ENCODE measurements at places on chromosomes 6 and 20.

DNA sequence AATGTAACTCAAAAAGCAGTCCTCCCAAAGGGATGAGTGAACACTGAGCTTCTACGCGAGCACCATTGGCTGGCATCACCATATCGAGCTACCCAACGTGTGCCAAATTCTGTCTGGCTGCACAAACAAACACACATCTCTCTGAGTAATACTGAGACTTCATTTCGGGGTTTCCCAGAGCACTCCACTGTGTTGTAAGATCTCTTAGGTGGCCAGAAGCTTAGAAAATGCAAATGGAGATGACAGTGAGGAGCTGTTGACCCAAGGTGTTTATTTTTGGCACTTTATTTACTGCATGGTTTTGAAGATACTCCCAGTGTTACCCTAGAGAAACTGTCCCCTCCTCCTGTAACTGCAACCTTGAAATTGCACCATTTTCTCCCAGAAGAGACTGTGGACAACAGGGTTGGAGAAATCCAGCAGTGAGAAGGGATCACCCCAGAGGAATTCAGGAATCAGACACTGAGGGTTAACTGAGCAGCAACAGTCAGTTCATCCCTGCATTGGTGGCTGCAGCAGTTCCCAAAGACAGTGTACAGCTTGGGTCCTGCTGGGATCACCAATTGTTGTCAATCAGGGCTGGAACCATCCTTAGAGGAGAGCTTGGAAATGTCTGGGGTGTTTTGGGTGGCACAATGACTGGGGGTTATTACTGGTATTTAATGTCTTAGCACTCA lies 1.0 kb upstream of the RIPOR2 start:
- DNase-seq, result peak; percentile 91

DNA sequence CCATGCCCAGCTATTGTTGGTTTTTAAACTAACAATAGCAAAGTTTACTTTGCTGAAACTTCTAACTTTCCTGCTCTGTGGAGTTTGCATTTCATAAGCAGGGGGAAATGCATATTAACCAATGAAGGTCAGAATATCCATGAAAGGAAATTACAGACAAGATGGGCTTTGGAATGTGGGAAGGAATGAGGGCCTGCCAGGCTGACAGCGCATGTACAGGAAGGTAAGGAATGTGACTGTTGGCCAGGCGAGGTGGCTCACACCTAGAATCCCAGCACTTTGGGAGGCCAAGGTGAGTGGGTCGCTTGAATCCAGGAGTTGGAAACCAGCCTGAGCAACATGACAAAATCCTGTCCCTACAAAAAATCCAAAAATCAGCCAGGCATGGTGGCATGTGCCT lies 49.6 kb downstream of the CDK5RAP1 start:
- DNase-seq, result no peak

GRCh38 chr6:151044465-151045441 lies 179.3 kb downstream of the MTHFD1L start:
- DNase-seq, result no peak

GRCh38 chr6:100663219-100663863 lies 198.6 kb upstream of the SIM1 start:
- DNase-seq, result no peak

GRCh38 chr20:41214202-41214601 lies 76.9 kb downstream of the PLCG1 start:
- no peak for DNase-seq

GRCh38 chr6:2839195-2839981 lies 2.3 kb downstream of the SERPINB1 start:
- no peak for DNase-seq

GRCh38 chr6:152636021-152636608 lies 1.0 kb downstream of the SYNE1 start:
- no peak for DNase-seq

- no peak for DNase-seq
These were observed 61.2 kb downstream of the TNFAIP3 start for GRCh38 chr6:137928286-137928685.

DNA sequence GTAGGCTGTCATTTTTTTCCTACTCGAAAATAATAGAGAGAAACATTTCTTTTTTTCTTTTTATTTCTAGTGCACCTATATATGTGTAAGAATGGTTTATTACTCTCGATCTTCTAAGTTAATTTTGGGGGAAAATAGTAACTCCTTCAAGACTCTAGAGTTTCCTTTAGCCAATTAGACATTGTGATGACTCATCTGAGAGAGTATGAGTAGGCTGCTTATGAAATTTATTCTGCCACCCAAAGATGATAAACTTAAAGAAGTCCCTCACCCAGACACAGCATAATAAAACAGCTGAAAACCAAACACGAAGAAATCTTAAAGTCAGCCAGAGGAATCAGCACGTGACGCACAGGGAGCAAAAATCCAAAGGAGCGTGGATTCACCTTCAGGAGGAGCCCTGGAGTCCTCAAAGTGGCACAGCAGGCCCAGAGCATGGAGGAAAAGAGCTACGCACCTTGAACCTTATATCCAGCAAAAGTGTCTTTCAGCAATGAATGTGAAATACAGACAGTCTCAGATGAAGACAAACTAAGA lies 81.9 kb downstream of the ERMARD start:
- DNase-seq, result no peak

GRCh38 chr20:62925076-62925419 lies 1.3 kb downstream of the DIDO1 start:
- no peak for DNase-seq

DNA sequence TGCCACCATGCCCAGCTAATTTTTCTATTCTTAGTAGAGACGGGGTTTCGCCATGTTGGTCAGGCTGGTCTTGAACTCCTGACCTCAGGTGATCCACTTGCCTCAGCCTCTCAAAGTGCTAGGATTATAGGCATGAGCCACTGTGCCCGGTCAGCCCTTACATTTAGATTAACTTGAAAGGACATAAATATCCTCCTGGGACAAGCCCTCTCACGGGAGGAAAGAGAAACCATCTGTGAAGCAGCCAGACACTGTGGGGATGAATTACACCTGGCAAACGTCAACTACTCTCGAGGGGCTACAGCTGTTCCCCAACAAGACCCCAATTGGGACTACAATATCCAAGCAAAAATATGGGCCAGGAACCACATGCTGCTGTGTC lies 32.7 kb upstream of the SAMHD1 start:
- no peak for DNase-seq

DNA sequence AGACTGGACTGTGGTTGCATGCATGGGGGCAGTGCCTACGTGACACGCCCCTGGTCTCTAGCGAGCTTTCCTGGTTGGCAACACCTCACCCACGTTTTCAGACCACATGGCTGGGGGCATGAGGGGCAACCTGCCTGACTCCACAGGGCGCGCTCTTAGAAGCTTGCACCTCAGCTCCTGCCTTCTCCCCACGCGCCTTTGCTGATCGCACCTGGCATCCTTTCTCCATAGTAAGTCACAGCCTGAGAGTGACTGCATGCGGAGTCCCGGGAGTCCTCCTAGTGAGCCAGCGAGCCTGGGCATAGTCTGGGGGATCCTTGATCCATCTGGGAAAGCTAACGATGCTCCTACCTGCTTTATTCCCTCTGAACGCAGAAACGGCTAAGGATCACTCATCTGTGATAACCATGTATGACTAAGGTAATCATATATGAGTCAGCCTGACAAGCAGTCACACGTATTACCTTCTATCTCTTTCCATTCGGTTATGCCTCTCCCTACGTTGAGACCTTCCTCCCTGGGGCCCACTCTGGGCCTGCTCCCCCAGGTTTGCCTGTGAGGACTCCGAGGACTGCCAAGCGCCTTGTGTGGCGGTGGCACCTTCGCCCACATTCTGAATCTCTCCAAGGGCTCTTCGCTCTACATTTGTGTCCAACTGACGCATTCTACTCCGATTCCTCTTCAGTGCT lies 4.5 kb downstream of the TCFL5 start:
- no peak for DNase-seq

DNA sequence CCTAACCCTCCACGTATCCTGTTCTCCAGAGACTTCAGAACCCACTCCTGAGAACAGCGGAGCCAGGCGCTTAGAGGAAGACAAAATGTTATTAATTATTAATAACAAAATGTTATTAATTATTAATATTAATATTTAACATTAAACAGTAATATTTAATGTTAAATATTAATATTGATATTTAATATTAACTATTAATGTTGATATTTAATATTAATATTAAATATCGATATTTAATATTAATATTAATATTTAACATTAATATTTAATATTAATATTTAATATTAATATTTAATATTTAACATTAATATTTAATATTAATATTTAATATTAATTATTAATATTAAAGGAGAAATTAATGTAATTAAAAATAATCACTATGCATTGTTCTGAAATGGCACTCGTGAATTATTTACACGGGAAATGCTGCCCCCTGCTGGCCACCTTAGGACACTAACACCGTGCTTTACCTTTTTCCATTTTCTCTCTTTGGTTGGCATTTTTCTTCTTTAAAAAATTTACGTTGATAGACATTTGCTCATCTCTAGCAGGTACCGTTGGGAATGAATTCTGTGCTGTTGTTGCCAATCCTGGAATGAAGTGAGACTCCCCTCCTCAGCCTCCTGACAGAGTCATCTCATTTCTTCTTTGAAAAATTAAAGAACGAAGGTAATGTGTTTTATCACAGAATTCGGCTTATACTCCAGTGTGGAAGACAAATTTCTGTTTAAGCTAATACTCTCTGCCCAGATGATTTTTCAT lies 7.5 kb upstream of the GGTLC1 start:
- DNase-seq, result peak; percentile 32

- DNase-seq, result no peak
These were observed 12.9 kb downstream of the RPS6KA2 start for GRCh38 chr6:166614171-166614583.

- no peak for DNase-seq
These were observed 19.2 kb upstream of the SSR1 start for GRCh38 chr6:7332090-7332745.

DNA sequence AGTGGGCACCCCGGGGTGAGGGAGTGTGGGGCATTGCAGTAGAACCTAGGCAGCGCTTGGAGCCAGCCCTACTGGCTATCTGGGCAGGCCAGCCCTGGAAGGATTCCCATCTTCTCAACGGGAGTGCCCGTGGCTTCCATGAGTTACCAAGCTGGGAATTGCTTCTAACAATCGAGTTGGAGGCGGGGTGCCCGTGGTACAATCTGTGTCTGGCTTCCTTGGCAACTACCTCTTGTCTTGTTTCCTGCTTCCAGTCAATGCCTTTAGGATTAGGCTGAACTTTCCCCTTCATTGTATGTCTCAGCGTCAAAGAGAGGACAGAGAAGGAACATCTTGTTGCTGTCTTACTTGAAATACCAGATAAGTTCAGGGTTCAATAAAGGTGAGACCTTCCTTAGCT lies 33.3 kb downstream of the PPP1R14C start:
- DNase-seq, result no peak

DNA sequence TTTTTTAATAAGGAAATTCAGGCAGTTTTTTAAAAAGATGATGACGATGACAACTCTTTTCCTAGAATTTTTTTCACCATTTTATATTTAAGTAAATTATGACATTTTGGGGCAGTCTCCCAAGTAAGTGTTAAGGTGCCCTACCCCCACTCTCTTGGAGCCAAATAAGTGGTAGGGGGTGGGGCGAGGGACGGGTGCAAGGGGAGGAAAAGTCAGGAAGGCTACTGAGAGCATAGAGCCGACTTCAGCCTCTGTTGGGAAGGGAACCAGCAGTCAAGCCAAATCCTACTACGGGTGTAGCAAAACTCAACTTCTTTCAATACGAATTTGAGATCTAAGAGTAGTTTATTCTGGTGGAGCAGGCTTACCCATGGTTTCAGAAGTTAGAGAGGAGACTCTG lies 54.4 kb downstream of the KIZ start:
- DNase-seq, result no peak

GRCh38 chr6:3557336-3557735 lies 100.5 kb upstream of the SLC22A23 start:
- no peak for DNase-seq

GRCh38 chr6:68876792-68877493 lies 241.9 kb downstream of the ADGRB3 start:
- DNase-seq, result no peak

DNA sequence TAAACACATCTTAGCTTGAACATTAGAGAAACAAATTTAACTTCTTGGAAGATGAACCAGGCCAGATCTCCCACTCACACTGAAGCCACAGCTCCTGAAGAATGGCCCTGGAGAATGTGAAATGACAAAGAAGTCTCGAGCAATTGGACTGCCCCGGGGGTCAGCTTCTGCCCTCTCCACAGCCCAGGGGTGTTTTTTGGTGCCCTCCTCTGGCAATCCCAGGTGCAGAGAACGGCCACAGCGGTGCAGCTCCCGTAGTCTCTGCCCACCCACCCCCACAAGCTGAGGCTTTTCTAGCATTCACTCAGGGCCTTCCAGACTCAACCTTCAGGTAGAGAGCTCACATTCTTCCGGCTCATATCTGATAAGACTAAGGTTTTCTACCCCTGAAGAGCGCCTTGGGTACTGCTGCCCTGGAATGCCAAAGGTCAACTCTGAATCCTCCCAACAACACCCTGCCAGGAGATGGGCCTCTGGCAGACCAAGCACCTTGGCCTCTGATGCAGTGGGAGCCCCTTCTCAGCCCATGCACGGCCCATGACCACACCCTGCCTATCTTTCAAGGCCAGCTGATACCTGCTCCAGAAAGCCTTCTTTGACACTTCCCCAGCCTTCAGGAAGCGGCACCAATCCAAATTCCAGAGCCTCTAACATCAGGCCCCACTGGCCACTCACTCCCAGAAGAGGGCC lies 208.3 kb downstream of the SYNDIG1 start:
- no peak for DNase-seq

DNA sequence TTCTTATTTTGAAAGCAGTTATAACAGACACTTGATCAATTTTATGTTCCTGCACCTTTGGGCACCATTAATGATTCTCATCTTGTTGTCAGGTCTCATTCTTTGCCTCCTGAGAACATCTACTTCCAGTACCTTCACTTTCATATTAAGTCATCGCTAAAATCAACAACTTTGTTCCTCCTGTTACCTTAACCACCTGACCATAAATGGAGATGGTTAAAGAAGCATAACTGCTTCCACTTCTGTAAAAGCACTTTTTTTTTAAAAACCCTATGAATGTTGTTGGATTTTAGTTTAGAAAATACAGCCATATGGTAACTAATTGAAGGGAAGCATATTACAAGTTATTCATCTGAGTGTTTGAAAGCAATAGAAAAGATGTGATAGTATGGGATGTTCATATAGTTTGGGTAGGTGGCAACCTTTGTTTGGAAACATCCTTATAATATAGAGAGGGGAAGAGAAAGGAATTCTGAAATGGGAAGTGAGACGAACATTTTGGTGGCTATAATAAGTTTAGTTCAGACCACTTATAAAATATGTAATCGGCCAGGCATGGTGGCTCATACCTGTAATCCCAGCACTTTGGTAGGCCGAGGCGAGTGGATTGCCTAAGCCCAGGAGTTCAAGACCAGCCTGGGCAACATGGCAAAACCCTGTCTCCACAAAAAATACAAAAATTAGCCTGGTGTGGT lies 53.9 kb downstream of the AFG1L start:
- no peak for DNase-seq

DNA sequence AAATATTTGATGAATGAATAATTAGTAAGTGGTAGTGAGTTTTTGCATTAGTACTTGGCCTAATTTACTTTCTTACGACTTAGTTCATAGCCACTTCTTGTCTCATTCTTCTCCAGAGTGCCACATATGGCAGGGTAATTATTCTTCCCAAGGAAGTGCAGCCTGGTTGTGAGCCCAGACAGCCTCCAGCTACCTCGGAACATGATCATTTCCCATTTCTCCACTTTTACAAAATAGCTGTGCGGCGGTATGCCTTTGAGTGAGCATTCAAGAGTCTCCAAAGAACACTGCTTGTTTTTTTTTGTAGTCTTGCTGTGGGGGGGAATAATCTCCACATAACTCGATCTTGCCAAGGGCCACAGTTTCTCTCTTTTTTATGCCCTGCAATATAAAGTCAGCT lies 765.0 kb downstream of the HDGFL1 start:
- DNase-seq, result no peak

Measured in T-helper 1 cell (primary cell).